ENCODE measurements at places on chromosomes 1 and 21.

DNA sequence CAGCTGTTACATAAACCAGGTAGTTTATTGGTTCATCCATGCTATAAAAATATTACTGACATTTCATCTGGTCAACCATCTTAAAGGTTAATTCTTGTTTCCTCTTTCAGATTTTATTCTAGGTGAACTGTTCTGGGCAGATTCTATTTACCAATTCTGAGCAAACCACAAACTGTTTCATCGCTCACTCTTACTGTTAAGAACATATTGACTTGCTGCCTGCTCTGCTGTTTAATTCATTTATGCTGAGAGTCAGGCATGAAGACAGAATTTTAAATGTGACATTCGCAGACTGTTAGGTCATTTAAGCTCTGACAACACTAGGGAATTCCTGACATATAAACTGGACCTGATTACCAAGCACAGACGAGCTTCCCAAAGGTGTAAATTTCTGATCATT is 98.3 kb downstream of the PIGK start:
- no peak for DNase-seq

- DNase-seq = no peak
Measured at GRCh38 chr1:237383791-237384190, 341.8 kb downstream of the RYR2 start.

DNA sequence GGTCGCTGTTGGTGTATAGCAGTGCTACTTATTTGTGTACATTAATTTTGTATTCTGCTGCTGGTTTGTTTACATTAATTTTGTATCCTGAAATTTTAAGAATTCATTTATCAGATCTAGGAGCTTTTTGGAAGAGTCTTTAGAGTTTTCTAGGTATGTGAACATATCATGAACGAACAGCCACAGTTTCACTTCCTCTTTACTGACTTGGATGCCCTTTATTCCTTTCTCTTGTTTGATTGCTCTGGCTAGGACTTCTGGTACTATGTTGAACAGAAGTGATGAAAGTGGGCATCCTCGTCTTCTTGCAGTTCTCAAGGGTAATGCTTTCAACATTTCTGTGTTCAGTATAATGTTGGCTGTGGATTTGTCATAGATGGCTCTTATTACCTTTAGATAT is 1757.9 kb downstream of the BRINP3 start:
- no peak for DNase-seq

- DNase-seq = no peak
Measured at GRCh38 chr1:108521990-108522393, 37.9 kb upstream of the EEIG2 start.

DNA sequence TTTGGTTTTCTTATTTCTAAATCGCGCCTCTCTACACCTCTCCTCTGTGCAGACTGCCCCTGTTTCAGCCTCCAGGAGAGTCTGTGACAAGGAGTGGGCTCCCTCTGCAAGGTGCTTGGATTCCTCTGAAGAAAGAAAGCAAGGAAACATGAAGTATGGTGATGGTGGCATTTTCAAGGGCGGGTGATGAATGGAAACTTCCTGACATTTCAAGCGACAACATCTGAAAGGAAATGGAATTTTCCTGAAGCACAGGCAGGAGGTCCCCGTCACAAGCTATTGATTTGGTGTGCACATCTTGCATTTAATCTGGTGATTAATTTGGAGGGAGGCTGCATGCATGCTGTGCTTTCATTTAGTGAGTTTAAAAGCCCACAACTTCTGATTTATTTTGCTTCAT is 164.6 kb upstream of the FGGY start:
- no peak for DNase-seq

Measured in posterior cingulate gyrus (tissue), 11 donors.